ENCODE measurements at places on chromosomes 13 and 19.
A peak's percentile ranks its signal among the peaks of the same experiment; 100 is the strongest.

GRCh38 chr13:98509271-98510155, 67.4 kb downstream of the STK24 start:
- DNase-seq, result peak; percentile 58

GRCh38 chr13:46687810-46688209, 109.2 kb downstream of the ESD start:
- DNase-seq, result no peak

GRCh38 chr13:99984461-99985240, 3.1 kb downstream of the ZIC2 start:
- no peak for DNase-seq

DNA sequence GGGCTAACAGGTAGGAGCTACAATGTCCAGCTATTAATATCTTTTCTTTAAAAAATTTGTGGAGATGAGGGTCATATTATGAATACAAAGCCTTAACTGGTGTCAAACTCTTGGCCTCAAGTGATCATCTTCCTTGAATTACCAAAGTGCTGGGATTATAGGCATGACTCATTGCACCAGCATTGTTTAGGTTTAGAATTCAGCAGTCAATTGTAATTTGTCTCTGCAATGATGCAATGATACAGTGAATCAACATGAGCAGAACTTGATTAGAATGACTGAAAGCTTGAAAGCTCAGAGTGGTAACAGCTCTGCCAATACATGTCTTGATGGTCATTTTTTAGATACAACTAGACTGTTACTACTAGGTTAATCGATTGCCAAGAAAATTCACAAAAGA, 752.8 kb upstream of the MIR17HG start:
- no peak for DNase-seq

GRCh38 chr19:50266896-50267295, 62.3 kb downstream of the KCNC3 start:
- no peak for DNase-seq

DNA sequence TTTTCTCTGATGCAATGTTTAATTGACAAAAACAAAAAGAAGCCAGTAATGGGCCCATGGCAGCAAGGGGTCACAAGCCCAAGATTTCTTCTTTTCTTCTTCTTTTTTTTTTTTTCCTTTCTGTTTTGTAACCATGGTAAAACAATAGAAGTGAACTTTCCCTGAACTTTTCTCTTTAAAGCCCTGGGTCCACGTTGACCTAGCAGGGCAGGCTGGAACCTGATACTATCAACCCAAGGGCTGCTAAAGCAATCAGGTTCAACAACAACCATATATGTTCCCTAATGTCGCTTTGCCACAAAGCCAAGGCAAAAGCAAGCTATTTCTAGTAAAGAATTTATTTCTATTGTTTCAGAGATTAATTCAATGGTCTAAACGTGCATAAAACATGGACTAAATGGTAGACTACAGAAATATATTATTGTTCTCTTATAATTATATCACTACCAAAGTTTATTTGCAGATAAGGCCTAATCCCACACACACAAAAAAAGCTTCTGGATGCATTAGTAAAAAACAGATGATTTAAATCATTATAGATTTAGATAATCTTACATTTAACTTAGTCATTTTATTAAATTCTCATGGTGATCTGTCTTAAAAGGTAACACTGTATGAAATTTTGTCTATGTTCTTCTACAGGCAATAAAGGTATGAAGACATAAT, 153.9 kb downstream of the DACH1 start:
- DNase-seq, result no peak

DNA sequence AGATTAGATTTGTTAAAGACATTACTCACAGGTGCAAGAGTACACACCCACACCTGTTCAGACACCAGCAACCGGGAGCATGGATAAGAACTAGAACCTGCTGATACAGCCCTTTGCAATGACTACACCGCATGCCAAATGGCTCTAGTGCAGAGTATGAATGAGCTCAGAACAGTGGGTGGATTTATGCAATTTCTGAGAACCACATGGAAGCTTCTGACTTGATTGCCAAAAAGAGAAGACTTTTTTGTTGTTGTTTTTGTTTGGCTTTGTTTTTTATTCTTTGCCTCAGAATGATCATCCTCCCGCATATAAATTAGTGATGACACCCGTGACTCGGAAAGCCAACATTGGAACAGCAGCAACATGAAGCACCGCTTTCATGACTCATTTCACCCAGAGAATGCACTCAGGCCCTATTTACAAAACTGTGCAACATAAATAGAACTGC, 77.4 kb upstream of the LRCH1 start:
- no peak for DNase-seq

DNA sequence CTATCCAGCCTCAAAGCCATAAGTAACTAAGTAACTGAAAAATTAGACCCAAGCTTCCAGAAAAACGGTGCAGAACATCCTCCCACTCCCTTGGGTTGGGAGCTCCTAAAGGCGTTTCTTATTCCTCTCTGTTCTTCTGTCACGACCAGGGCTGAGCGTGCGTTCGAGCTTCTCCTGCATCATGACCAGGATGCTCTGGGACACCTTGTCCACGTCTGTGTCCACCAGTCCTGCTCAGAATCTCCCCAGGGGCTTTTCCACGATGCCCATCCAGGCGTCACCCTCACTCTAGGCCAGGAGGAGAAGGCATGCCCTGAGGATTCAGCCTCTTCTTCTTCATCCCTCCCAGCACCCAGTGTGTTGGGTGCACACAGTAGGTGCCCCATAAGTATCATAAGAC, 37.8 kb upstream of the GAS6 start:
- DNase-seq, result no peak

- no peak for DNase-seq
These were observed 299.3 kb downstream of the NDFIP2 start for GRCh38 chr13:79780240-79780639.

DNA sequence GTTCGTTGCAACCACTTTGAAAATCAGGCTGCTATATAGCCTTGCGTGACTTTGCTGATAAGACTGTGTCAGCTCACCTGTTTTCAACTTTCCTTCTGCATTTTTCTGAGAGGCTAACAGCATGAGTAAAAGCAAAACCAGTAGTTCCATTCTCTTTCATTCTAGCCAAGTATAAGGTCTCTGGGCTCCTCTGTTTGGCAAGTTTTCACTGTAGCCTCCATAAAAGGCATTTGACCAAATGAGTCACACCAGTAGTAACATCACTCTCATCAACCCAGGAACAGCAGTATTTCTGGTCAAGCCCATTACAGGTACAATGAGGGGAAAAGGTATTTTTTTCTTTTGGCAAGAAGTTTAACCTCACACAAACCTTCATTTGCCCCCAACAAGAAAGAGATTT, 1149.8 kb upstream of the MIR17HG start:
- DNase-seq, result no peak

DNA sequence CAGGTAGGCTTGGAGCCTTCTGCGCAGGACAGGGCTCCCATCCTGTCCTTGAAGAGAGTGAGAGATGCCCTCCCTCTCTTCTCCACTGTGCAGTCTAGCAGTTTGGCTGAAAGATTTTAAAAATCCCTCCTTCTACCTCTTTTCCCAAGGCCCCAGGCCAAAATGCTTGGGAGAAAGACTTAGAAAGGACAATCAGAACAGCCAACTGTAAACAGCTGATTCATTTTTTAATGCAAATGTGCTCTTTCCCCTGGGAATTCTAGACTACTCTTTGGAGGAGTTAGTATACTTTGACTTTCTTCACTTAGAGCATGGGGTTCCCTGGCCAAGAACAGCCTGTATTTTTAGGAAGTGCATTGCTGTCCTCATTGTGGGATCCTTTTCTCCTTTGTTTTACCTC, 398.9 kb downstream of the GPC6 start:
- no peak for DNase-seq

GRCh38 chr13:34733721-34734120, 208.3 kb upstream of the NBEA start:
- no peak for DNase-seq

- DNase-seq, result no peak
These were observed 56.9 kb upstream of the KCTD4 start for GRCh38 chr13:45257638-45258333.

GRCh38 chr13:40681341-40682146, 15.1 kb upstream of the FOXO1 start:
- DNase-seq, result no peak

GRCh38 chr13:110628952-110629701, 13.8 kb downstream of the NAXD start:
- no peak for DNase-seq

DNA sequence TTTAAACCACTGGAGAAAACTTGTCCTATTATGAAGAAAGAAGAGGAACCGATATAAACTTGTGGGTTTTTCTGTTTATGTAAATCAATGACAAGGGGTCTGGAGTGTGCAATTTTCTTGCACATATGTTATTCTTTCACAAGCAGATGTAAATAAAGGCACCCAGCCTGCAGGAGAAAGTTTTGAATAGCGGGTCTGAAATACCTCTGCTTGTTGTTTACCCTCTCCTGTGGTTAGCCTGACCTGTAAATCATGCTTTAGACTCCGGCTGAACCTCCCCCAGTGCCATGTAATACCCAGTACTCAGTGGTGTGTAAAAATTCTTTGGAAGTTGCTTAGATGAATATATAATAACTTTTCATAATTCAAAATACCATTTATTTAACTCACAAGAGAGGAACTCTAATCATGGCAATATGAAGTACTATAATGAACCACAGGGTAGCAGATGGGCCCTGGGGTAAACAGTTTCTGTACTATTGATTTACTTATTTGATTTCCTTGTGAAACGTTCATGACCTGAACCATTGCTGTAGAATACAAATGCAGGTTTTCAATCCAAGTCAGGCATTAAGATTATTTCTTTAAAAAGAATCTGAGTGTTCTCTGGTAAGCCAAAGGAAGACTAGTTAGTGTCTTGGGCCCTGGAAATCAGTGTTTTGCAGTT, 245.1 kb downstream of the LMO7 start:
- DNase-seq, result no peak

- DNase-seq, result no peak
These were observed 4.6 kb upstream of the RFXAP start for GRCh38 chr13:36814465-36814864.

- no peak for DNase-seq
These were observed 302.8 kb downstream of the MYO16 start for GRCh38 chr13:108932196-108932595.
